ENCODE measurements at places on chromosomes 16 and 17. TPM values are rescaled to one million over a fixed set of nuclear protein-coding genes. Genes with fewer than 3 reads are reported as not detected.

MEOX1 gene
- total RNA-seq, result 0.36 TPM

CD300H gene
- total RNA-seq, result not detected

MYO15A gene
- 1.8 TPM for total RNA-seq

SLC4A1 gene
- not detected for total RNA-seq

TNP2 gene
- total RNA-seq, result not detected

All from CD8-positive, alpha-beta T cell (primary cell).